Stimulated activated CD8-positive, alpha-beta memory T cell treated with anti-CD3 and anti-CD28 coated beads, Interleukin-7, amount 100 ng/mL, for 1 hour (primary cell): ENCODE measurements at places on chromosomes 11 and 22.

DNA sequence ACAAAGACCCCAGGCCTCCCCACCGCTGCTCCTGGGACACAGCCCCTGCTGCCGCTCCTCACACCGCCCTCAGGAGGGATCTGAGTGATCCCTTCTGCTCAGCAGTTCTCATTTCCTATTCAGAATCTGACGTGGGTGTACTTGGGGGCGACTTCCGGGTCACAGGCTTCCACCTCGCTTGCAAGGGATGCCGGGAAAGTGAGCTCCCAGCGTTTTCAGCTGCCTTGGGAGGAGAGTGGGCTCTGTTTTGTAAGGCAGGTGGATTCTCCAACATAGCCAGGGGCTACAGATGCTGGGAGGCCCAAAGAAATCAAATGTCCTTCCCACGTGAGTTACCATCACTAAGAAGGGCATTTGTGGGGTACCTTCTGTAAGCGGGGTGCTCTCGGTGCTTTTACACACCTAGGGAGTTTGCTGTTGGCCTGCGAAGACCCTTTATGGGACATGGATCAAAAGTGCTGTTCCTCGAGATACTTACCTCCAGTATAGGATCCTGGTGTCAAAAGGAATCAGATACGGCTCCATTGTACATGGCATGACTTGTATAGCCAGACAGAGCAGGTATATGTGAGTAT lies 9.7 kb upstream of the LRRC10B start:
- DNase-seq, result no peak

DNA sequence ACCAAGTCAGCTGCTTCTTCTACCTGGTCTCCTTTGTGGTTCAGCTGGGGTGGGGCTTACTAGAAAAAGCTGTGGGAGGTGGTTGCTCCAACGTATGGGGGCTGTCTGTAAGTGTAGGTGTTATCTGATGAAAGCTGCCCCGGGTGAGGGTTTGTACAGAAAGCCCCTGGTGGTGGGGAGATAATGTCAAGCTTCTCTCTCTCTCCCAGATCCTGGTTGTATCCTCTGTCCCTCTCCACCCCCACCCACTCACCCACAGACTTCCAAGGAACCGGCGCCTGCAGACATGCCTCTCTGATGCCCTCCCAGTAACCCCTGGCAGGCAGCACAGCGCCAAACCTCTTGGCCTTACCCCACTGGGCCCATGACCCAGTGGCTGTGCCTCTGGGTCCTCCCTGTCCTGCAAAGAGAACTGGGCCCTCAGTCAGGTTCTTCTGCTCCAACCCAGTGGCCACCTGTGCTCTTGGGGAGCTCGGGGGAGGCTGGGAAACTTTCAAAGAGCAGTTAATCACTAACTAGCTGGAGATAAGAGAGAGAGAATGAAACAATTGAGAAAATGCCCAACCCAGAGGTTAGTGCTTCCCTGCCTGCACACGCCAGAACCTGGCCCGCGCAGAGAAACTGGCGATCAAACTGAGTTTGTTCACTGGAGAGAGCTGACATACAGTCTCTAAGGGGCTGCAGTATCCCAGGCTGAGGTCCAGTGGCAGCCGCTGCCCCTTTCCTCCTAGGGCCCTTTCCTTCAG lies 20.4 kb upstream of the EHF start:
- no peak for DNase-seq

DNA sequence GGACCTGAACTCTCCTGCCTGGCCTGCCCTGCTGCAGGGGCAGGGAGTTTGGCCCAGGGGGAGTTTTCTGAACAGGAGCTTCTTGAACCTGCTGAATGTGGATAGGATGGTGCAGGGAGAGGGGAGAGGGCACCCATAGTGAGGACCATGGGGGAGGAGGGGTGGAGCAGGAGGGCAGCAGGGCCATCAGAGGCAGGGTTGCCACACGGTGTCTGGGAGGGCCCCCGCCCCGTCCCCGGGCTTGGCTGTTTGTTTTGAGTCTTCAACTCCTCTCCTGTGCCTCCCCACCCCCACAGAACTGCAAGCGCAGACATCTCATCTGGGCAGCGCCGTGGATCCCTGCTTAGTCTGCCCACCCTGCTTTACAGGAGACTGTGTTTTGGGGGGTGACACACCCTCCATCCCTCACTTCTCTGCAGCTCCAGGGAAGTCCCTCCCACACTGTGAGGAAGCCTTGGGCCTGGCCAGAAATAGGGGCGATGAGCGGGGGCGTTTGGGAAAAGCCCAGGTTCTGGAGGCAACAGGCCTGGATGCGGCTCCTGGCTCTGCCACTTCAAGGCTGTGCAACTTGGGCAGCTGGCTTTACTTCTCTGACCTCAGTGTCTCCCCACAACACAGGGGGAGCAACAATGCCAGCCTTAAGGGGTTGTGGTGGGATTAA lies 14.4 kb downstream of the NFAM1 start:
- no peak for DNase-seq

GRCh38 chr11:82539669-82540068 lies 194.0 kb downstream of the FAM181B start:
- no peak for DNase-seq

- DNase-seq, result no peak
Measured at GRCh38 chr11:61793083-61793828, 545 bp downstream of the FEN1 start.

GRCh38 chr11:74380746-74381439 lies 17.3 kb downstream of the PGM2L1 start:
- DNase-seq, result no peak

- no peak for DNase-seq
Measured at GRCh38 chr11:111476366-111476765, 35.8 kb downstream of the BTG4 start.

- no peak for DNase-seq
Measured at GRCh38 chr11:104653407-104653806, 244.9 kb downstream of the CASP12 start.

DNA sequence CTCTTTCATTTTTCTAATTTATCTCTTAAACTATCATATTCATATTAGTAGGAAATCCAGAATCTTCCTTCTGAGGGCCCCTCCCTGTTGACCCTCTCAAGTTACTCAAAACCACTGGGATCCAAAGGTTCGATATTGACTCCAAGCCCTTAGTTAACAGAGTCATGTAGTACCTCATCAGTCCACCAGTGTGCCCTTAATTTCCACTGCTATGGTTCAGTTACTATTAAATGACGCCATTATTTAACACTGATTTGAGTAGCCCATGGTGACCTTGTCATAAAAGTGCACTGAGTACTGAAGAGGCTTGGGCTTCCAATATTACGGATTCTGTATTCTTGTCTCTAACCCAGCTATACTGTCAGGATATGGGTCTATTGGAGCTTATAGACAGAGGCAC lies 91.9 kb upstream of the MS4A8 start:
- DNase-seq, result no peak
